ENCODE measurements at places on chromosomes 7 and 10.

DNA sequence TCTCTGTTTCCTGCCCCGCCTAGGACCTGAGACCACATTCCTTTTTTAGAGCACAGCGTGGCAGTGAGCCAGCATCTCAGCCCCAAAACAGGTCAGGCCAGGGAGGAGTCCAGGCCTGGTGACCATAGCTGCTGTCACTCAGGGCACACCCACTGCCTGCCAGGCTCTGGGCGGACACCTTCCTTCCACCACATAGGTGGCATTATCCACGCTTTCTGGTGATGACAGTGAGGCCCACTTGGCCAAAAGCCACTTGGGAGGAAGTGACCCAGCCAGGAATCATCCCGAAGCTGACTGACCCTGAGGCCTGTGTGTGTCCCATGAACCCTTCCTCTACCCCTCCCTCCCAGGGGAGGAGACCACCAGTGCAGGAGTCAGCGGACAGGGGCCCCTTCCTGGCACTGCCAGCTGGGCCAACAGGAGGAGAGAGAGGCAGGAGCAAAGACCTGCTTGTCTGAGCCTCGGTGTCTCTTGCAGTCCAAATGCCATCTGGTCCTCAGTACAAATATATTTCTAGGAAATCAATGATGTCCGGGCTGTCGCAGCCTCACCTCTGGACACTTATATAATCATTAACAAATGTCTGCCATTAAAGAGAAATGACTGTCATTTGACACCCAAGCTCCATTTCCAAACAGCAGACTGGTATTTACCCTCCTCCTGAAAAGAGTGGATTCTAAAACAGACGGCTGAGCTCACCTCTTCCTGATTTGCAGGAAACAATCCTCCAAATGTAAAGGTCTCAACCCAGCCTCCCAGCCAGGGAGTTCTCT is 63.0 kb downstream of the ABRAXAS2 start:
- DNase-seq: peak; percentile 63

DNA sequence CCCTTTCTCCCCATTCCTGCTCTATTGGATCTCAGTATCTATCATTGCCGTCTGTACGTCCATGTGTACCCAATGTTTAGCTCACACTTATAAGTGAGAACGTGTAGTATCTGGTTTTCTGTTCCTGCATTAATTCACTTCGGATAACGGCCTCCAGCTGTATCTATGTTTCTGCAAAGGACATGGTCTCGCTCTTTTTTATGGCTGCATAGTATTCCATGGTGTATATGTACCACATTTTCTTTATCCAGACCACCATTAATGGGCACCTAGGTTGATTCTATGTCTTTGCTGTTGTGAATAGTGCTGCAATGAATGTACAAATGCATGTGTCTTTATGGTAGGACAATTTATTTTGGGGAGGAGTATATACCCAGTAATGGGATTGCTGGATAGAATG is 94.4 kb upstream of the MPP7 start:
- no peak for DNase-seq

- DNase-seq: peak; percentile 89
These were observed at the start of gene UBE2D1 for GRCh38 chr10:58334817-58335305. Gene UBE2D1 (plus strand): TSS chr10:58335006. CDS start chr10:58335202, 196 bp downstream.

DNA sequence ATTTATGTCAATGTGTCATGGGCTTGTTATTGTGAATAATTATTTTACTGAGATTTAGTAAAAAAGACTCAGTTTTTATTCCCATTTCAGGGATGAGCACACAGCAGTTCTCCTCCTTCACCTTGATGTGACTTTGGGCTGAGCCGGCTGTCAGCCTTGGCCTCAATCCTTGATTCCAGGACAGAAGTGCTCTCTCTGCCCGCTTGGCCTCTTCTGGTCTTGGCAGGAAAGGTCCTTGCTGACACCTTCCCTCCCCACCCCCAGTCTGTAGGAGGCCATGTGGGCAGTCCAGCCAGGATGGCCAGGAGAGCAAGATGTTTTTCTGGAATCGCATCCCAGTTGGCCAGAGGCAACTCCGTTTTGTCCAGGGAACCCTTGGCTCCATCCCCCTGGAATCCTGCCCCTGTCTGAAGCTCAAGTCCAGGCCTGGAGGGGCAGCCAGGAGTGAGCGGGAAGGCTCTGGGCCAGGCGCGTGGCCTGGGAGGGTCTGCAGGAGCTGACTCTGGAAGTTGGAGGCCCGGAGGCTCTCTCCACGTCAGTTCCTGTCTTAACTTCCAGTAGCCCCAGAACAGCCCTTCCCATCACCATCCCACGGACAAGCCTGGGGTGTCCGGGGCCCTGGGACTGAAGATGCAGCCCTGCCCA is 100.9 kb downstream of the PDGFA start:
- DNase-seq: no peak

DNA sequence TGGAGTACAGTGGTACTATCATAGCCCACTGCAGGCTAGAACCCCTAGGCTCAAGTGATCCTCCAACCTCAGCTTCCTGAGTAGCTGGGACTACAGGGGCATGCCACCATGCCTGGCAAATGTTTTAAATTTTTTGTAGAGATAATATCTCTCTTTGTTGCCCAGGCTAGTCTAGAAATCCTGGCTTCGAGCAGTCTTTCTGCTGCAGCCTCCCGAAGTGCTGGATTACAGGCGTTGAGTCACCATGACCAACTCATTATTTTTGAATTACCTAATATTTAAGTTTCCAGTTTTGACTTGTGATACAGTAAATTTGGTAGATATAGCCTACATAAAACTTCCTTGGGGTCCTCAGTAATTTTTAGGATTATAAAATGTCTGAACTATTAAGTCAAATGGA is 74.1 kb downstream of the RUNDC3B start:
- no peak for DNase-seq

GRCh38 chr10:13707156-13707881 is 120.6 kb downstream of the PRPF18 start:
- no peak for DNase-seq

DNA sequence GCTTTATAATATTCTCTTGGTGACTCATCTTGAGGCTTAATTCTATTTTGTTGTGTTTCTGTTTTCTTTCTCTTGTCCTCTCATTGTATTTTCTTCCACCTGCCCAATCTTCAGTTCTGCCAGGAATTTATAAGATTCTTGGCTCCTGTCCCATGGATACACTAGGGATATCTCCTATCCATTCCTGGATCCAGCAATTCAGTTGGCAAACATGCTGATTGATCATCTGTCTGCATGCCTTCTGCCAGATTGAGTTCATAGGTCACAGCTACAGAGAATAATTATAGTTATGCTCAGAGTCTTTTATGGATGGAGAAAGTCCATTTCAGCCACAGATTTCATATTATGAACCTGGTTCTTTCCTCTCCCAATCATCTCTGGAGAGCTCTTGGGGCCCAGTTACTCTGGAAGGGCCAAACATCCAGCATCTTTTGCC is 140.4 kb upstream of the MAGI2 start:
- DNase-seq: no peak

- DNase-seq: no peak
These were observed 64.1 kb downstream of the MICU1 start for GRCh38 chr10:72561745-72562166.

DNA sequence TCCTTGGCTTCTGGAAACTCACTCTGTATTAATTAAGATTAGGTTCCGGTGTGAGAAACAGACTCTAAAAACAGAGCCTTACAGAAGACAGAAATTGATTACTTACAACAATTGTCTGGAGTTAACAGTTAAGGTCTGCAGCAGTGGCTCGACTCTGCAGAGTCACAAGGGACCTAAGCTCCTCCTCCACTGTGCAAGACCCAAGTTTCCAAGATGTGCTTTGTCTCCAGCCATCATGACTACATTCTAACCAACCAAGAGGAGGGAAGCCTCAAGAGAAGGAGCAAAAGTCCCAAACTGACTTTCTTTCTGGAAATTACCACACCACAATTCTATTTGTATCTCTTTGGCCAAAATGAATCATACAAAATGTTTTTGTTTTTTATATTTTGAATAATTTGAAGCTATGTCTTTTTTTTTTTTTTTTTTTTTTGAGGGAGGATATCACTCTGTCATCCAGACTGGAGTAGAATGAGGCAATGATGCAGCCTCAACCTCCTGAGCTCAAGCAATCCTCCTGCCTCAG is 14.2 kb upstream of the ODAD2 start:
- DNase-seq: no peak

GRCh38 chr7:32587411-32587948 is 92.2 kb downstream of the AVL9 start:
- no peak for DNase-seq

DNA sequence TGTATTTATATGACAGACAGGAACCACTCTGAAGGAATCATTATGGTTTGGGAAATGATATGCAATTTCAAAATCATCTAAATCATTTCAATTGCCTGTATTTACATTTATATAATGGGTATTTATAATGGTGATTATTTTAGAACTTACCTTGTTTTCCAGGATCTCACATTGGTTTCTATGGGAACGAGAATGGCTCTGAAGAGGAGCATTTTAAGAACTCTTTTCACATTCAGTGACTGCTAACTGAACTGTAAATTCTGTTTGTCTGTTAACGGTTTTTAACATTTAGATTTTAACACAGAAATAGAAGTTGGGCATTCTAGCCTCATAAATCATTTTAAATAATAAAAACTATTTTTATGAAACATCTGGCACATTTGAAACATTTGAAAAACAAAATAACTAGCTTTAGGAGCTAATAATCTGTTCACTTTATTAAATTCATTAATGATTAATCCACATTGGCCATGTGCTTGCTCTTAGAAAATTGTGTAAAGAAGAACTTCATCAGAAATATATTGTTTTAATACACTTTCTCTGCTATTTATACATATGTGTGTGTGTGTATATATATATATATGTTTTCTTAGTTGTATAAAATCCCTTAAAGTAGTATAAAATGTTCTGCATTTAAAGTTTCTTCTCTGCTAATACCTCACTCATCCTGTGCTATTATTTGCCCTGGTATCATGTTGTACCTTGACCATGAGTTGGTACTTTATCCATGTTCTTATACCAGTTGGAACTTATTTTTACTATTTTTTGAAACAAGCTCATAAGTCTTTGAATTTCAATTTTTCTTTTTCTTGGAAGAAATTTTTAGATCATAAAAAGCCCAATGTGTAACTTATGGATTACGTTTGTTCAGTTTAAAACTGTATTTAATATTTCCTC is 8.7 kb upstream of the SEM1 start:
- no peak for DNase-seq

DNA sequence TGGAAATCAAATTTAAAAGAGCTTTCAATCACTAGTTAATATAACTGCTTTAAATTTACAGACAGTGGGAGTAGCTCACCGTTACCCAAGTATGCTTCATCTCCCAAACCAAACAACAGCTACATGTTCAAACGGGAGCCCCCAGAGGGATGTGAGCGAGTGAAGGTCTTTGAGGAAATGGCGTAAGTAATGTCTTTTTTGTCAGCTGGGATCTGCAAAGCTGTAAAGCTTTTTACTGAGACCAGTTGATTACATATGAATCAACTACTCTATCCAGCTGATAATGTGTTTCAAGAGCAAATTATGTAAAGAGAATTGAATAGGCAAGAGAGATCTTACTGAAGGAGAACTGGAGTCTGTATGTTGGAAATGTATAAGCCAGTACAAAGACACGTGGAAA is 116.2 kb downstream of the GLCCI1 start:
- DNase-seq: peak; percentile 2

- no peak for DNase-seq
These were observed 102.2 kb downstream of the TCF7L2 start for GRCh38 chr10:113052076-113052830.

GRCh38 chr7:69717221-69717620 is 118.9 kb downstream of the AUTS2 start:
- DNase-seq: no peak

DNA sequence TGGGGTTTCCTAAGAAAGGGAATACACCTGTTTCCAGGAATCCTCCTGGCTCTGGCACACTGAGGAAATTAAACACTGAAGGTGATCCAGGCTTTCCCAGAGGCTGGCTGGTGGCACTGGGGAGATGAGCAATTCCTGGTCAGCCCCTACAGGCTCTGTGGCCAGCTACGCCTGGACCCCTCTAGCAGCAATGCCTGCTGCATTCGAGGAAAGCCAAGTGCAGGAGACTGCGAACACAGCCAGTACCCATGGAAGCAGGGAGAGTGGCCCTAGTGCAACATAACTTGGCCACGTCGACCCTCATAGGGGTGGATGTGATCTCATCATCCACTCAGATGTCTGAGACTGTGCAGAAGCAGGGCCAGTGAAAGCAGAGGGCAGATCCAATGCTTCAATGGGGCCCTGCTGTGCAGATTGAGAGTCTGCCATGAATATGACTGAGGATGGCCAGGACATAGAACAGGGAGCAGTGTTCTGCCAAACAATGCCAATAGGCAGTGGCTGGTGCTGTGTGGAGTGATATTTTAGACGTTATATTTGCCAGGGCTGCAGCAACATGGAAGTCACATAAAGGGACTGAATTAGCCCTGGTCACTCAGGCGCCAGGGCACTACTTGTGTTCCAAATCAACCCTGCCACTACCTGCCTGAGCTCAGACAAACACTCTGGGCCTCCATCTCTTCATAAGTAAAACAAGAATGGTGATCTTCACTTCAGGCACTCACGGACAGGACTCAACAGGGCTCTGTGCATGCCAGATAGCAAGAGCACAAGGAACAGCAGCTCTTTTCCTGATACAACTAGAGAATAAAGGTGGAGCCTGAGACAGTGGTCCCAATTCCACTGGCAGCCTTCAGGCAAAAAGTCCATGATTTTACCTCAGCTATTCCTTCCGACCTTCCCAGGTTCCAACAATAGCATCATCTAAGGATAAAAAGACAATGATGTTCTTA is 2.4 kb downstream of the ZNF488 start:
- no peak for DNase-seq

DNA sequence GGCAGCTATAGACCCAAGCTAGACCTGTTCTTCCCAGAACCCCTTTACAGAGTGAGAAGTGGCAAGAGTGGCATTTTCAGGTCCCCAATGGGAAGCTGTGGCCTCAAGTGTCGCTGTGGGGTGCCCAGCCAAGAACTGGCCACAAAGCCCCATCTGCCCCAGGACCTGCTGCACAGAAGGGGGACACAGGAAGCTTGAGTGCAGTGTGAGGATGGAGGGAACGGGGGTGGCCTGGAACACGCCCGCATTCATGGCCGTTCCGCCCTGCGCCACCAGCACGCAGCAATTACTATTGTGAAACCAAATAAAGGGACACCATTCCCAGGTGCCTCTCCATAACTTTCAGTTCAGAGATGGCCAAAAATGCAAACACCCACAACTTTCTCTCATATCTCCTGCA is 237.6 kb upstream of the TCERG1L start:
- DNase-seq: no peak

DNA sequence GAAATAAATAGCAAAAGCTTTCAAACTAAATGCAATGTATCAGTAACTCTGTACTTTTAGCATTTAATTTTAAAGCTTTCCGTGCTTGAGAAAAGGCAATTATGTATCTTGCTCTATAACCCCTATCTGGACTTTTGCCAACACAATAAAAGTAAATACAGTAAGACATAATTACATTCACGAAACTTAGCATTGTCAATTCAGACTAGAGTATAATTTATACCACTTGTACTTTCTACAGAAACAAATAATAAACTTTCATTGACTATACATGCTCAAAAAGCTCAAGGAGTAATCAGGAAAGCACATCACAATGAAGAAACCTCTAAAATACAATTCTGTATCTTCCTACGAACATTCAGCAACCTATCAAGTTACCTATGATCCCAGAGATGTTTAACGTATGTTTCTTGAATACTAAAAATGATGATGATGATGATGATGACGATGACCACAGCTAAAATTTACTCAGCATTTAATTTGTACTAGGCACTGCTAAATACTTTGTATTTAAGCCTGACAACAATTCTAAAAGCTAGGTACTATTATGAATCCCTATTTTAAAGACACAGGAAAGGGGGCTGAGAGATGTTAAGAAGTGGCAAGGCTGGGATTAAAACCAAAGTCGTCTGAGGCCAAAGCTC is 44.9 kb downstream of the MINDY3 start:
- DNase-seq: peak; percentile 30
